ENCODE measurements at places on chromosomes 6 and 20.

GRCh38 chr20:14780508-14780907 is 443.1 kb upstream of the FLRT3 start:
- no peak for DNase-seq

- no peak for DNase-seq
These were observed 64.2 kb upstream of the AKIRIN2 start for GRCh38 chr6:87766211-87766610.

- no peak for DNase-seq
These were observed 163.6 kb downstream of the JARID2 start for GRCh38 chr6:15409301-15410125.

DNA sequence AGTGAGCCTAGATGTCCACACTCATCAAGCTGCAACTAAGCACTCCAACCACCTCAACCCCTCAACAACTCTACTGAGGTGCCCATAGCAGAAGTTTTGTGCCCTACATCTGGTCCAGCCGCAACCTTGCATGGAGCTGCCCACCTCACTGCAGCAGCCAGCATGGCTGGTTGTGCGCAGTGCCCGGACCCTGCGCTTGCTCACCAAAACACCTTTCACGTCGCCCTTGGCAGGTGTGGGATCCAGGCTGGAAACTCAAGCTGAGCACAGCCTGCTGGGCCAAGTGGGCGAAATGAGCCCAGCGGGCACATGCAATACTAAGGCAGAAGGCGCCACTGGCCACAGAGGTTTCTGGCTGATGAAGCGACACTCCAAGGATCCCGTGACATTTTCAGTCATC is 902.4 kb downstream of the TBC1D32 start:
- no peak for DNase-seq

DNA sequence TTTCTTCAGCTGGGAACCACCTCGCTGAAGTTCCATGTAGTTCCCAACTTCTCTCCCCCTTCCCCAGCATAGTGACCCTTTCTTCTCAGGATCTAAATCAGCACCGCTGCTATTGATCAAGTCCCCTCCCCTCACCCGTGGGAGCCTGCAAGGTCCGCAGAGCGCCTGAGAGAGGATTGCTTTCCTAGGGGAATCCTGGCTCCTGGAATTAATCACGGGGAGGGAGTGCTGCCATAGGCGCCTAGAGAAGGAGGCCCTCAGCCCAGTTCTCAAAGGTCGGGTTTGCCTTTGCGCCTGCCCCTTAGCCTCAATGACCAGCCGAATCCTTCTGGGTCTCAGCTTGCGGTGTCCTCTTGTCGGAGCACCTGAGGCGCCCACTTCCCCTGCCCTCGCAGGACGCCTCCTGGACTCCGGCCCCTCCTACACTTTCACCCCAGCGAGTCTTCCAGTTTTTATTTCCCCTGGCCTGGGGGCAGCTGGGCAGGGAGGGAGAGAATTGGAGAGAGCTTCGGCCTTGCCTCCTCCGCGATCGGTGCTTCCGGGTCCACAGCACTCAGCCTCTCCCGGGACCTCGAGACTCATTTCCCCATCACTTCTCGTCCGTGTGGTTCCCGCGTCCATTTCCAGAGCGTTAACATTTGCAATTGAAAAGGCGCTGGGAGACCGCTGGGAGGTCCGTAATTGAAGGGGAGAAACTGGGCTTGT is 3.1 kb upstream of the NKX2-2 start:
- DNase-seq: no peak

- no peak for DNase-seq
These were observed 388.0 kb downstream of the RFPL4B start for GRCh38 chr6:112735129-112735528.

- no peak for DNase-seq
These were observed 108.5 kb downstream of the NFATC2 start for GRCh38 chr20:51434026-51434425.

Data from activated CD4-positive, alpha-beta T cell treated with anti-CD3 and anti-CD28 coated beads, Interleukin-2, Interleukin-6, amounts not matched to agents 100 ng/mL and 50 ng/mL, durations not matched to agents 16 hours and 8 hours (primary cell).